Activated T-cell treated with anti-CD3 and anti-CD28 coated beads for 1 hour (primary cell): ENCODE measurements at places on chromosomes 12 and 14.

- DNase-seq, result no peak
These were observed 11.5 kb downstream of the CBLN3 start for GRCh38 chr14:24417832-24418491.

DNA sequence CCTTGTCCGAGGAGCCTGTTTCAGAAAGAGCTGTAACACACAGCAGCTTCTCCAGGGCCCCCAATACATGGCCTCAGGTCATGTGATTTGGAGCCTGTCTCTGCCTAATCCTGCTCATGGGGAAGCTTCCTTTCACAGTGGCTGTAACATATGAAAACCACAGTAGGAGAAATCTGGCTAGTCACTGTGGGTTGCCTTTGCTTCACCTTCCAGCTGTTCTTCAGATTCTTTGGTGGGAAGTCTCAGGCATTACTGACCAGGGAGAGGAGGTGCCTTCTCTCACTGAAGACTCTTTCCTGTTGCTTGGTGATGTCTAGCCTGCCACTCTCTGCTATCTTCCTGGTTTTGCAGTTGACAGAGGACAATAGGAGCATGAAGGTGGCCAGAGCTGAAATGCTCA, 350.6 kb downstream of the DPF3 start:
- DNase-seq, result no peak

DNA sequence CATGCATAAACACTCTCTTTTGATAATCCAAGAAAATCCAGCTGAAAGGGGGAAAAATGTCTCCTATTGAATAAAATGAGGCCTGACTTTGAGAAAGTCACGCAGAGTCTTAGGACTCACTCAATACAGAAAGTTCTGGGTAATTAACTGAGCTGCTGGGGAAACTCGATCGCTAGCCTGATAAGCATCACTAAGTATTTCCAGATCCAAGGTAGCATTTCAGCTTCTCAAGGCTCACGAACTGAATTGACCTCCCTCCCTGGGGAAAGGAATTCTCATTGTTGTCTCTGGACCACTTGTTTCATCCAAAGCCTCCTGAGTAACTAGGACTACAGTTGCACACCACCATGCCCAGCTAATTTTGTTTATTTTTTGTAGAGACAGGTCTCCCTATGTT, 13.8 kb upstream of the ANAPC5 start:
- no peak for DNase-seq

GRCh38 chr12:3863756-3864155, 9.4 kb downstream of the PARP11 start:
- DNase-seq, result no peak

- no peak for DNase-seq
These were observed 64.1 kb downstream of the STON2 start for GRCh38 chr14:81336009-81336408.

GRCh38 chr14:73935666-73936065, 14.2 kb downstream of the FAM161B start:
- DNase-seq, result no peak

DNA sequence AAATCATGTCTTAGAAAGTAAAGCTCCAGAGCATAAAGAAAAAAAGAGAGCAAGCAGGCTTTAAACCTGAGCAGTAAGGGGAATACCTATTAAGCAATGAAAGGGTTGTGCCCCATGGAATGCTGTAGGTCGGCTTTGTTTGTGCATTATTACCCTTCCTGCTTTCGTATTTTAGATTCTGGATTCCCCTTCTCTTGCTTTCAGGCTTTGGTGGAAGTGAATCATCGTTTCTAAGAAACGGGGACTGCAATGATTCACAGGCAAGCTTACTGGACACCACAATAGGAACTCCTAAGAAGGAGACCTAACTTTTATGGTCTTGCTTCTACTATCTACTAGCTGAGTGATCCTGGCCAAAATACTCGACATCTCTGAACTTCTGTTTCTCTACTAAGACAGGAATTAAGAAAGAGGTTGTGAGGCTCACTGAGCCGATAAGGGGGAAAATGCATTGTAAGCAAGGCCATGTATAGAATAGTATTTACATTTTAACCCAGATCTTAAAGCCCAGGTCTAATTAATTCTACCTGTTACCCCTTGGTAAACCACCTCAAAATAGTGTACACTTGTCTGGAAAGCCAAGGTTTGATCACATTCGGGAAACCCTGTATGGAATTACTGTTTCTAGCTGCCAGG, 1.2 kb upstream of the BMAL2 start:
- DNase-seq, result no peak

- no peak for DNase-seq
These were observed 182.3 kb downstream of the ADGRD1 start for GRCh38 chr12:131135786-131136538.

DNA sequence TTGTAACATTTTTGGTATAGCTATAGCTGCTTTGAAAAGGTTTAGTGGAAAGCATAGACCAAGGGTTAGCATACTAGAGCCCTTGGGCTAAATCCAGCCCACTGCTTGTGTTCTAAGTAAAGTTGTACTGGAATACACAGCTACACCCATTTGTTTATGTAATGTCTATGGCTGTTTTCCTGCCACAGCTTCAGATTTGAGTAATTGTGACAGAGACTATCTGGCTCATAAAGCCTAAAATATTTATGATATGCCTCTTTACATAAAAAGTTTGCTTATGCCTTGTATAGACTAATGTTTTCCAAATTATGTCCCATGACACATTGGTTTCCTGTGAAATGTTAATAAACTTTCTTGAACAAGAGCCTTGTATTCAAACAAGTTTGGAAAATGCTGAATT, 234.8 kb upstream of the ATP2B1 start:
- no peak for DNase-seq

DNA sequence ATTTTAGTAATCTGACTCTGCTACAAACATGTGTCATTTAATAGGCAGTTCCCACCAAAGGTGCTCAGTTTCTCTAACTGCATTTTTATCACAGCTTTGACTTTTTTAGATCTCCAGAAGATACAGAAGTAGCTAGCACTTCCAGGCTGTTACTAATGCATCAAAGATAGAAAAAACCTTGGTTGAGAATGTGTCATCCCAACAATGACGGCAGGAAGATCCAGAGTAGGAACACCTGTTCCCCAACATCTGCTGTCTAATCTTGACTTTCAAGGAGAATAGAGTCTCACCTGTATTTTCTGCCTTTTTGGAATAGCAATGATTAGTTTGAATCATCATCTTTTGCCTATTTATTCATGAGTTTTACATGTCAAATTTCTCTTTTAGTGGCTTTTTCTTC, 45.0 kb downstream of the ARMH4 start:
- DNase-seq, result no peak

DNA sequence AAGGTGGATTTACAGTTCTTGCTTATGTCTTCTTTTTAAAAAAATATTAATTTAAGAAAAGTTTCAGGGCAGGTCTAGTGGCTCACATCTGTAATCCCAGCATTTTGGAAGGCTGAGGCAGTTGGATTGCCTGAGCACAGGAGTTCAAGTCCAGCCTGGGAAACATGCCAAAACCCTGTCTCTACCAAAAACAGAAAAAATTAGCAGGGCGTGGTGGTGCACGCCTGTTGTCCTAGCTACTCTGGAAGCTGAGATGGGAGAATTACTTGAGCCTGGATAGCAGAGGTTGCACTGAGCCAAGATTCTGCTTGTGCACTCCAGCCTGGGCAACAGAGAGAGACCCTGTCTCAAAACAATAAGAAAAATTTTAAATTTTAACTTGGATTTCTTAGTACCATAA, 5.4 kb upstream of the TAS2R46 start:
- no peak for DNase-seq
